ENCODE measurements at places on chromosomes 4 and X.

GRCh38 chr4:41991916-41992767 lies 1.8 kb downstream of the SLC30A9 start:
- DNase-seq, result no peak

DNA sequence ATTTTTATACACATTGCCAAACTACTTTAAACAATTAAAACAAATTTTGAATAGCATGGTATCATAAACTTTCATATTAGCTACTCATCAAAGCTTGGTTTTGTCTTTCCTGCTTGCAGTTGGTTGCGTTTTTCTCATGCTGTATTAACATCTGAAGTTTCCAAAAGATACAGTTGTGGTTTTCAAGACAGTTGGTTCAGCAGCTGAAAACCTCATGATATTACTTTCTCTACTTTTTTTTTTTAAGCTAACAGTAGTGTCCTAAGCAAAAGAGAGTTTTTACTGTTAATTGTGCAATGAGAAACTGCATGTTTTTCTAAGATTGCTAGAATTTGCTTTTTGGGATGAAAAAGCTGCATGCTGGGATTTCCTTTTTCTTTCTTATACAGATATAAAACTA lies 15.2 kb downstream of the RUFY3 start:
- no peak for DNase-seq

DNA sequence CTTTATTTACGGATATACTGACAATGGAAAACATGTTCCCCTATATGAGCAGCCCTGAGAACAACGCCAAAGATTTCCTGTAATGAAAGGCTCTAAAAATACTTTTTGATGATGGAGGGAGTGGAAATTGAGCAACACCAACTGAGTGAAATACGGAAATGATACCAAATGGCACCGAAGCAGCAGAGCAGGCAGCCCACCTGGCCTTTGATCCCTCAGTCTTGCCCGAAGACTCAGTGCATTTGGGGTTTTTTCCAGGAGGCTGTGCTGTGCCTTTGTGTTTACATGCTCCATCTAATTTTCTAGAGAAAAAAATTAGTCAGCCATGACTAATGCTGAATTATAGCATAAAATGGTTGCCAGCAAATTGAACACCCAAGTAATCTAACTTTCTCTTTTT lies 169.9 kb upstream of the RBPJ start:
- DNase-seq, result peak; percentile 72

GRCh38 chr4:5371415-5372190 lies 320.3 kb downstream of the STK32B start:
- no peak for DNase-seq

DNA sequence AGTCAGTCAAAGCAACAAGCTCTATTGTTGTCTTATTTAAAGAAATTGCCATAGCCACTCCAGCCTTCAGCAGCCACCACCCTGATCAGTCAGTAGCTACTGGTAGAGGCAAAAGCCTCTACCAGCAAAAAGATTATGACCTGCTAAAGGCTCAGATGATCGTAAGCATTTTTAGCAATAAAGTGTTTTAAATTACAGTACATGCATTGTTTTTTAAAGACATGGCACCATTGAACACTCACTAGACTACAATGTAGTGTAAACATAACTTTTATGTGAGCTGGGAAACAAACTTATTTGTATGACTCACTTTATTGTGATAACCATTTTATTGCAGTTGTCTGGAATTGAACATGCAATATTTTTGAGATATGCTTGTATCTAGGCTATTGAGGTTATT lies 32.3 kb upstream of the DYNLT3 start:
- DNase-seq, result no peak

DNA sequence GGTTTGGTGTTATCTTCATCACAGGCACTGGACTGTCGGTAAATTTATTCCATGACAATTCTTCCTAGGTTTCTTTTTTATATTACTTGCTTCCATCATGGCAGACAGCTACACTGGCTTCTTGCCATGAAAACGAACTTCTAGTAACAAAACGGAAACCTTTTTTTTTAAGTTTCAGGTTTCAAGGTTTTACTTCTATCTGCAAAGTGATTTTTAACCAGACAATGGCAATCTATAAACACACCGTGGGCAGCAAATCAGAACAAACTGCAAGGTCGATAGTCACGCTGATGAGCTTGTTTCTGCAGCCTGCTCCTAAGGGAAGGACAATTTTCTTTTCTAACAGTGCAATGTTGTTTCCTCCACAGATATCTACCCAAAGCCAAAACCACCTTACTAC lies 29.9 kb downstream of the XG start:
- no peak for DNase-seq

GRCh38 chr4:33025236-33025635 lies 2305.1 kb downstream of the PCDH7 start:
- DNase-seq, result no peak

DNA sequence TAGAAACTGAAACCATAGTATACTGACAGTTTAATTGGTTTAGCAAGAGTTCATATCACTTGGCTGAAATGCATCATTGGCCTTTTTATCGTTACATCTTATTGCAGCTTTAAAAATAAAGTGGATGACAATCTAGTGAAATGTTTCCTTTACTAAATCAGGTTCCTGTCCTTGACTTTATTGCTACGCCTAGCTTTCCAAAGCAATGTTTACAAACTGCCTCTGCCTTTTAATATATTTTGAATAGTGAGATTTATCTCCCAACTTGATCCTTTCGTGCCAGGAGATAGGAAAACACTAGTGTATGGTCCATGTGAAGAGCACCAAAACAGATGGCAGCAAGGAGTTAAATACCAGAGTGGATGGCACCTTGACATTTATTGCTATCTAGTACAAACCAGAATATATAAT lies 67.0 kb downstream of the GPC3 start:
- no peak for DNase-seq

- DNase-seq, result no peak
These were observed 86.6 kb downstream of the STK32B start for GRCh38 chr4:5137927-5138326.

DNA sequence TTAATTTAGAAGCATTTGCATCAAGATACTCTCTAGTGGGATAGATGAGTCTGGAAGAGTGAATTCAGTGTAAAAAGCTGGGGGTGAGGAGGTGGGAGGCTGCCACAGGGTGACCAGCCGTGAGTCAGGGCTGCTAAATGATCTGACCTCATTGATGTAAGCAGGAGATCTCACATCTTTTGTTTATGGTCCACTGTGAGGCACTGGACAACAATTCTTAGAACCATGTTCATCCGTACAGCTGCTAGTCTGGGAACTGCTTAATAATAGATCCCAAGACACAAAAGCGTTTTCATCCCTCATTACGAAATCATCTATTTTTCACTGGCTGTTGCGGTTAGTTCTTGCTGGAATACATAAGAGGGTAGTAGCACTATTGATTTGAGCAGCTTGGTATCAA lies 14.1 kb downstream of the KLF3 start:
- peak; percentile 36 for DNase-seq

DNA sequence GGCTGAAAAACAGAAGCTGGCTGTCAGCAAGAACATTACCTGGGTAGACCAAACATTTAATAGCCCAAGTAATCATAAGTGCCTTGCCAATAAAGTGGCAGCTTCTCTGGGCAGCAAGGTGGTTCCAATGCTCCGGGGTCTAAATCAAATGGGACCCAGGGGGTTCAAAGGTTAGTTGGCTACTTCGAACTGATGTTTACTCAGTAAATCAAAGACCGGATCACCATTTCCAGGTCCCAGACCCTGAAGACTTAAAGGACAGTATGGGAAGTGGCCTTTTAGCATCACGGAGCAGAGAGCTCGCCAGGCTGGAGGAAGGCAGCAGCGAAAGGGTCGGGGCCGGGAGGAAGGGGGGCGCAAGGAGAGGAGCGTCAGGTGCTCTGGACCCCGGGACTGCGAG lies 1.0 kb downstream of the SH3KBP1 start:
- no peak for DNase-seq

DNA sequence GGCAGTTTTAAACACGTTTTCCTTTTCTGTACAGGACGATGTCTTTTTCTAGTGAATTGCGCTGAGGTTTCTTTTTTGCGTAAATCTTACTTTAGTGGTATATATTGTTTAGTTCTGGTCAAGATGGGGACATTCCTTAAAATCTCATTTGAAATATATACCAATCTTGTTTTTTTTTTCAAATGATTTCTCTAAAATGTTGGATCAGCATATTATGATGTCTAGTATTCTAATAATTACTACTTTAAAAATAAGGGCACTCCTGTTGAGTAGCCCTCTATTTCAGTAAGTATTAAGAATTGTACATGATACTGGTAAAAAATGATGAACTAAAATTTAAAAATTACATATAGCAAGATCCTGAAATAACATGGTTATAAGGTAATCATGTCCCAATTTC lies 224.1 kb upstream of the ARHGAP24 start:
- no peak for DNase-seq

GRCh38 chr4:23970201-23970850 lies 80.5 kb upstream of the PPARGC1A start:
- no peak for DNase-seq

DNA sequence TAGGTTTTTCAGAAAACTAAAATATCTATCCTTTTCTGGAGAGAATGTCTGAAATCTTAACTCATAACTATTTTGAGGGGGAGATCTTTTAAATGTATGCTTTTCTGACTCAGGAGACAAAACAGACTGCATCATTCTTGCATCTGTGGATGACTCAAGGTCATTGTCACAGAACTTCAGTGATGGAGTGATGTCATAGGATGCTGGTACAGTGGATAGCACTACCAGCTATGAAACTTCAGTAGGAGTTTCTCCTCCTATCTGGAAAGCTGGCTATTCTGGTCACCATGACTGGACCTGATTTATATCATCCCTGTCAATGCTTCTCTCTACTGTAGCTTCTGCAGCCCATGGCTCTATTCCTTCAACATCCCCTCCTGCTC lies 50.3 kb downstream of the PARM1 start:
- no peak for DNase-seq

- no peak for DNase-seq
These were observed 56.8 kb upstream of the PRDX4 start for GRCh38 chrX:23610495-23610894.

- DNase-seq, result peak; percentile 34
These were observed 252.4 kb upstream of the CPEB2 start for GRCh38 chr4:14749910-14750309.

DNA sequence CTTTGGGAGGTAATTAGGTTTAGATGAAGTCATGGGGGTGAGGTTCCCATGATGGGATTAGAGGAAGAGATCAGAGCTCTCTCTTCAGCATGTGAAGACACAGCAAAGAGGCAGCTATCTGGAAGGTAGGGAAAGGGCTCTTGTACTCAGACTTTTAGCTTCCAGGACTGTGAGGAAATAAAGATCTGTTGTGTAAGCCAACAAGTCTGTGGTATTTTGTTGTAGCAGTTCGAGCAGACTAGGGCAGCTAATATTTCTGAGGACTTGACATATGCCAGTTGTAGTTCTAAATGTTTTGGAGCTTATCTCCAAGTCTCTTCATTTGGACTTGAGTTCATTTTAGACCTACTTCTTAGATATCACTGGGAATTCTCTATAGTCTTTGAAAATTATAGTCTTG lies 137.3 kb upstream of the PDE5A start:
- no peak for DNase-seq

- no peak for DNase-seq
These were observed 8.8 kb downstream of the PPARGC1A start for GRCh38 chr4:23881052-23881501.

GRCh38 chr4:123259676-123260646 lies 136.6 kb upstream of the SPRY1 start:
- no peak for DNase-seq

DNA sequence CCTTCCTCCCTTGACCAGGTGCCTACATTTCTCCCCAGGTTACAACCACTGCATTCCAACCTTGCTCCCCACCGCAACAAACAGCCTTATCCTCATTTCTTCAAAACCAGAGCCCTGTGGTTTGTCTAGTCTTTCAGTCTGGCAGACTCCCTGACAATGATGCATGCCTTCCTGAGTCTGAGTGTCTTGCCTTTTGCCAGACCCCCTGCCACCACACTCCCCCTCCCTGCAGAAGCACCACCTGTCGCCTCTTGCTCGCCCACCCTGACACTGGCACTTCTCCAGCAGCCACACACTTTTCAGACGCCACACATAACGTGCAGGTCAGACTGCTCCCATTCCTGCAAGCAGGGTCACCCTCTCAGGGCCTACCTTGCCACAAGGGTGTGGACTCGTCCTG lies 349.2 kb upstream of the NOCT start:
- no peak for DNase-seq

DNA sequence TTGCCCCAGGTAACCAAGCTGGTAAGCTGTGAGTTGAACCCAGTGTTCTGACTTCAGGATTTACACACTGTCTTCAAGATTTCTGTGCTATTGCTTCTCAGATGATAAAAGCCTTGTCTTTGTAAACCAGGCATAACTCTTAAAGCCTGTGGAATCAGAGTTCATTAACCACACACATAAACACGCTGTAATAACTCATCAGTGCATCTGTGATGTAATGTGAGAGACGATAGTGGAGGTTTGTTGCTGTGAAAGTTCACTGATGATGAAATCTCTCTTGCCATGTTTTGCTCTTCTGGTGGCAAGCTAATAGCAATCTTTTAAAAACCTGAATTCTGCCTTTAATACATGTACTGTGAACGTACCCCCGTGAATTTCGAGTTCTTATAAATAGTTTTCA lies 41.5 kb downstream of the CLCN4 start:
- DNase-seq, result no peak

GRCh38 chrX:21840193-21840545 lies 752 bp downstream of the MBTPS2 start:
- DNase-seq, result no peak

DNA sequence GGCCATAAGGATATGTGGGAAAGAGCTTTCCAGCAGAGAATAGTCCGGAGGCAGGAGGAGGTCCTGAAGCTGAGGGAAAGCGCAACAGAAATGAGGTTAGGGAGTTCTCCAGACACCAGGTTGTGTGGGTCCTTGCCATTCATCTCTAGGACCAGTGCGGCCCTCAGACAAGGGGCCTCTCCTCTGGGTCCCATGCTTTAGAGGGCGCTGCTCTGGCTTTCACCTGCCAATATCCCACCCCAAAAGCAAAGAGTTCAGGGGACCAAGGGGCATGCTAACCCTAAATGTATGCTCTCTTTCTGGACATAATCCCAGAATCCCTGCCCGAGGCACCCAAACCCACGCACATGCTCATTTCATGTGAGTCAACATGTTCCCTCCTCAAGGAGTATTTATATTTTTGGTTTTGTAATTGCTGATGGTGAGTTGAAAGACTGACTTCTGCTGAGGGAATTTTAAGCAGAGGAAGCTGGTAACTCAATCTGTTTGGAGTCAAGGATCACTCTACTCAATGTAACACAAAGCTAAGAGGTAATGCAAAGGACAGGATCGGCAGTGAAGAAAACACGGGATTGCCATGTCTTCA lies 14.8 kb downstream of the RPL34 start:
- no peak for DNase-seq

DNA sequence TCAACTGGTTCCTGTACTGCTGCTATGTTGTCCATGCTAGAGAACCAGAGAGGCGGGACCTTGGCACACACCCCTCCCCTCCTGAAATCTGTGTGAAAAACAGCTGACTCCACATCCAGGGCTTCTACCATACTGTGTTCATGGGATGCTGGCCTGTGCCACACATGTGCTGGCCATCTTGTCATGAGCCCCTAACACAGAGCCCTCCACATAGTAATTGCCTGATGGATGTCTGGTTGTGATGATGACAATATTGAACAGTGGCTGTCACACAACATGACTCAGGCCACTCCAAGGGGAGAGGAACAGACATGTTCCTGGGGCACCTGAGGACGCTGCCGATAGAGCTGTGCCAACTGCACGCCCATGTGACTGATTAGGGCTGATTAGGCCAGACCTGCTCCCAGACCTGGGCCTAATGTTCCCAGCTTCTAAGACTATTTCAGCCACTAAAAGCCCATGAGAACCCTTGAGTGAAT lies 13.1 kb downstream of the SLC25A5 start:
- DNase-seq, result no peak

GRCh38 chrX:87528487-87528886 lies 10.9 kb downstream of the KLHL4 start:
- no peak for DNase-seq

All from suppressor macrophage treated with lipopolysaccharide for 1 hour (primary cell).